A375 (cell line): ENCODE measurements at places on chromosomes 16 and 17. TPM values are rescaled to one million over a fixed set of nuclear protein-coding genes. Genes with fewer than 3 reads are reported as not detected.

Gene GNGT2
- total RNA-seq = 0.27 and 0.38 TPM in 2 replicates

Gene TBC1D3K
- not detected in 2 replicates for total RNA-seq

Gene ARL6IP1
- 130 and 131 TPM in 2 replicates for total RNA-seq

Gene SGCA
- not detected in 2 replicates for total RNA-seq

Gene PYY
- total RNA-seq = not detected in 2 replicates
